ENCODE measurements at places on chromosomes 3 and 15.

DNA sequence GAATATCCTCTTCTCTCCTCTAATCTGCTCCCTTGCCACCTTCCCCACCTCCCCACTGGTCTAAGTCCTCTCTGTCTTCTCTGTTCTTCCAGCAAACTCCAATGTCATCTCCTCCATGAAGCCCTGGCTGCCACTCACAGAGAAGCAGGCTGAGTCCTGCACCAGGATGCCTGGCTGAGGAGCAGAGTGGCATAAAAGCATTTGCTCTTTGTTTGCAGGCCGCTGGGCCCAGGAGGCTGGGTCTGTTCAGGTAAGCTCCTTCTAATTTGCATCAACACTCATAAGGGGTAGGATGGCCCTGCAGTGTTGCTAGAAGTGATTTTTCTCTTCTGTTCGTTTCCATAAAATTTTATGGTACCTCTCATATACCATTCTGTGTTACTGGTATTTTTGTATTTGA lies 43.2 kb upstream of the KLHL25 start:
- no peak for DNase-seq

DNA sequence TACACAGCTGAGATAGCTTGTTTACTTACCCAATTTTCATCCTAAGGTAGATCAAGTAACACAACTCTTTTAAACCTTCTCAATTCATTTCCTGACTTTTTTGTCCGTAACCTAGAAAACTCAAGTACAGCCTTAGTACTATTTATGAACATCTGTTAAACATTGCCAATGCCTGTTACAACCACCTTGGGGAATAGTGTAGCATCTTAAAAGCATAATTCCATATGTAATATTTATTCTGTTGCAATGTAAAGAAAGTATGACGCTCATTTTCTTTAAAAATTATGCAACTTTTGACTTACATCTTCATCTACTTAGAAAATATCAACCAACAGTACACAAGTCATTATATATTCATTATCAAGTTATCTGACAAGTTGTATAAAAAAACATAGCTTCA lies 54.6 kb downstream of the SUCLG2 start:
- DNase-seq = no peak

GRCh38 chr3:32165442-32165841 lies 59.0 kb downstream of the GPD1L start:
- no peak for DNase-seq

DNA sequence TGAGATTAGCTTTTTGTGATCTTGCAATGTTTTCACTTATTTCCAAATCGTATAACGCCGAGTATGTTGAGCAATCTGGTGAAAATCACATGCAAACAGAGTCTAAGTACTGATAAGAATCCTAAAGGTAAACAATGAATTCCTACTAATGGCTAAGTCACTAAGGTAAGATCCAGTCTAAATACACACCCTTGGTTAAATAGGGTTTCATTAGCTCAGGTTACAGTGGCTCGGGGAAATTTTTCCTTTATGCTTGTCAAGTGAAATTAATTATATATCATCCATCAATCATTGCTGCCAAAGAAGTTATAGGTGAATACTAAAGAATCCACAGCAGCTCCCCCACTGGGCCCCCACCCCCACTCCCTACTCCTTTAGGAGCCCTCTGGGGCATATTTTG lies 139.3 kb downstream of the SOX2 start:
- peak; percentile 32 for DNase-seq

DNA sequence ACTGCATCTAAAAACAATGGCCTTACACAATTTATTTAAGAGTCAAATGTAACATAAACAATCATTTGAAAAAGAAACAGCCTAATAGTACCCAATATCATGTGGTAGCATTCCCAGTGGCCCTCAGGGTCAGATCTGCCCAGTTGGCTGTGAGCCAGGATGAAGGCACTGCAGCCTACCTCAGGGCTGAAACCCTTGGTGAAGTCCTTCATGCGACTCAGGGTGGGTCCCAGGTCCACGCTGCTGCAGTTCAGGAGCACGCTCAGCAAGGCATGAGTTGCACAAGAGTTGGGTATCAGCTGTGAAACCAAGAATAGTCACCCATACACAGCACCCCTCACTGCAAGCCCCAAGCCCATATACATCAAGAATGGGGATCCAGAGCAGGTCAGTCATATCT lies 37.1 kb downstream of the SEMA3G start:
- DNase-seq = no peak

DNA sequence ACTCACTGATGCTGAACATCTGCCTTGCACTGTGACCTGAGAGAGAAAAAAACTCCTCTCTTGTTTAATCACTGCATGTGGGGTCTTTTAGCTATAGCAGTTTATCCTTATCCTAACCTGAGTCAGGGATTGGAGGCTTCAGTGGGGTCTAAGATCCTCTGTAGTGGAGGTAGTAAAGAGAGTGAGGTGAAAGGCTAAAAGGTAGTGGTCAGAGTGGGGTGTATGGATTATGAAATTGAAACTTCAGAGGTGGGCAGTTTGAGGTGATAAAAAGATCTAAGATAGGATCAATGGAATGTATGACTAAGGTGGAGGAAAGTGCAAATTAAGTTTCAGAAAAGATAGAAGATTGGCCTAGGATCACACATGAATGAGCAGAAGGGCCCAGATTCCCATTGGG lies 36.5 kb downstream of the DET1 start:
- DNase-seq = no peak

DNA sequence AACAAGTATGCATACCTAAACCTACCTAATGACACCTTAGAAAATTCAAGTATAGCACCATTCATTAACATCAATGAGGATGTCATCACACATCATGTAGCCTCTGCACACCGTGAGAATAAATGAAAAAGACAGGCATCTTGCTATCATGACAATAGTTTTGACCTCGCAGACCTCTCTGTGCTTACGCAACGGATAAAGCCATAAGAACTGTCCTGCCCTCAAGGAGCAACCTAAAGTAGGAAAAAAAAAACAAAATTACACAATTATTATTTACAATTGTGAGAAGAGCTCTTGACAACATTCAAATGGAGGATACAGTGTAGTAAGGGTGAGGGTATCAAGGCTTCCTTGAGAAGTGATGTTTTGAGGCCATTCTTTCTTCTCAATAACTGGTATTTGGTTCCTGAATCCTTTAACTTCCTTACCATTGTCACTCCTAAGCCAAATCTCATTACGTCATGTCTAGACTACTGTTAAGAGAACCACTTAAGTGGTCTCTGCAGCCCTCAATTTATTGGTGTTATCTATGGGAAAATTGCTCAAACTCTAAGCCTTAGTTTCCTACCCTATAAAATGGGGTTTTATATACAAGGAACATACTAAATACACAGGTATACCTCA lies 7.0 kb upstream of the SETD5 start:
- no peak for DNase-seq

DNA sequence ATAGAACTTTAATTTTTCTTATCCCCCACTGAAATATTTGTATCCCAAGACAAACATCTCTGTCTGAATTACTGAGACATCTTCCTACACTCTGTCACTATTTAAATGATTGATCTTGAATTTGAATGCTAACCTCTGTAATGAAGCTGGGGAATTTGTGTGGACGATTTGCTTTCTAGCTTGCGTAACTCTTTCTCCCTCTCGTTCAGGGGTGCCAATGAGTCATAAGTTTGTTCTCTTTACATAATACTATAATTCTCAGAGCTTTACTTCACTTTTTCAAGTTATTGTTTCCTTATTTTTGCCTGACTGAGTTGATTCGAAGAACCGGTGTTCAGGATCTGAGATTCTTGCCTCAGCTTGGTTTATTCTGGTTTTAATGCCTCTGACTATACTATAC lies 783.3 kb upstream of the CADM2 start:
- no peak for DNase-seq

- no peak for DNase-seq
These were observed 10.5 kb upstream of the BLM start for GRCh38 chr15:90706394-90707327.

DNA sequence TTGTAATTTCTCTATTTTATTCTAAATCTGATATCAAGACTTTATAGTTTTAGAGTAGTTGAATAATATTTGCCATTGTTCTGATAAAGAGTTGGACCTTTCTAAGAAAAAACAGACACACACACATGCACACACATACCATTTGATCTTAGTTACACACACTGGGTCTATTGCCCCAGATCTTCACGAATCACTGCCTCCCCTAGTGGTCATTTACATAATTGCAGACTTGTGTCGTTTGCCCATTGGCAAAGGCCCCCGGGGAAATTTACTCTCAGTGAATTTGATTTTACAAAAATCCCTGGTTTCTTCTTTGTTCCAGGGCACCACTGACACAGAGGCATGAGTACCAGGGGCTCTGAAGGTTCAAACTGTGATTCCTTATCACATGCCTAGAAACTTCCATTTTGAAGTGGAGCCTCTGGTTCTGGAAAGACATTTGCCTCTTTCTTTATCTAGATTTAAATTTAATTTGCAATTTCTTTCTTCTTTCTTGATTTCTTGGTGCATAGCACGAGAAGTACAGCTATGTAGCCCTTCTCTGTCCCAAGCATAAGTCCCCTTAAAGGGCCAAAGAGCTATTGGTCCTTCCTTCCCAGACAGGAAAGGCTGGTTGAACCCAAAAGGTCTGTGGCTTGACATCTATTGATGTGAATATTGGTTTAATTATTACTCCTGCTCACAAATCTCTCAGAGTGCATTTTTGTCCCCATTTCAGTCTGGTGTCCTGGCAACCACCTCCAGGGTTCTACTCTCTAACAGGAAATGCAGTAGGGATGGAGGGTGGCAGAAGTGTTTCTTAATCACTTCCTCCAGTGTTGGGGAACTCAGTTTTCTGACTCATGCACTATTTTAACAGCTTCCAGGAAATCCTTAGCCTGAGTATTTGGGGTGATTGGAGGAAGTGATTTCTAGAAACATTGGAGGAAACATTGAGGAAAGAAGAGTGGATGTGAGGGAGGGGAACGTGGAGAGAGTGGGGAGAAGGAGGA lies 32.4 kb upstream of the SLC6A11 start:
- DNase-seq = no peak

DNA sequence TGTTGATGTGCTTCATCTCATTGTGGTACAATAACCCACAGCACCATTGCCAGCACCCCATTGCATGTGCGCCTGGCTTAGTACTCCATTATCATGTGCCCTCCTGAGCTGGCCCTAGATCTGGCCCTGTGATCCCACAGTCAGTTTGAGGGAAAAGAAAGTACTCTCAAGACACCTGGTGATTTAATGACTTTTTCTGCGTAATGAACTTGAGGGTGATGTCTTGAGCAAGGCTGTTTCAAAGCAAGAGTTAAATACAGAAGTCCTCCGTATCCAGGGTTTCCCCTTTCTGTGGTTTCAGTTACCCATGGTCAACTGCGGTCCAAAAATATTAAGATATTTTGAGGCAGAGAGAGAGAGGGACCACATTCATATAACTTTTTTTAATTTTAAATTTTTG lies 16.3 kb downstream of the C3orf20 start:
- no peak for DNase-seq

- no peak for DNase-seq
These were observed 21.7 kb upstream of the SLC25A26 start for GRCh38 chr3:66199089-66199473.

DNA sequence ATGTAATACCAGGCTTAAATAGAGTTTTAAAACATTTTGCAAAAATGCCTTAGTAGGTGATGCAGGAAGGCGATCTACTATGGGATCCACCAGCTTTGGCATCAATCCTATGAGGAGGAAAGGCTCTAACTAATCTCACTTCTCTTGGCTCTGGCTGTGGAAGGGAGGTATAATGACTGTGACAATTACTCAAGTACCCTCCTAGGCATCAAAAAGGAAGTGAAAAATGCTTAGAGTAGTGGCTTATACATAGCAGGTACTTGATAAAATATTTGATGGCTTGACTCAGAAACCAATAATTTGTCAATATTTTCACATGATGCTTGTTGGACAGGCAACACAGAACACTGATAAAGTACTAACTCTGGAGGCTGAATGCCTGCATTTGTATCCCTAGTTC lies 34.1 kb upstream of the SERPINI2 start:
- DNase-seq = no peak

DNA sequence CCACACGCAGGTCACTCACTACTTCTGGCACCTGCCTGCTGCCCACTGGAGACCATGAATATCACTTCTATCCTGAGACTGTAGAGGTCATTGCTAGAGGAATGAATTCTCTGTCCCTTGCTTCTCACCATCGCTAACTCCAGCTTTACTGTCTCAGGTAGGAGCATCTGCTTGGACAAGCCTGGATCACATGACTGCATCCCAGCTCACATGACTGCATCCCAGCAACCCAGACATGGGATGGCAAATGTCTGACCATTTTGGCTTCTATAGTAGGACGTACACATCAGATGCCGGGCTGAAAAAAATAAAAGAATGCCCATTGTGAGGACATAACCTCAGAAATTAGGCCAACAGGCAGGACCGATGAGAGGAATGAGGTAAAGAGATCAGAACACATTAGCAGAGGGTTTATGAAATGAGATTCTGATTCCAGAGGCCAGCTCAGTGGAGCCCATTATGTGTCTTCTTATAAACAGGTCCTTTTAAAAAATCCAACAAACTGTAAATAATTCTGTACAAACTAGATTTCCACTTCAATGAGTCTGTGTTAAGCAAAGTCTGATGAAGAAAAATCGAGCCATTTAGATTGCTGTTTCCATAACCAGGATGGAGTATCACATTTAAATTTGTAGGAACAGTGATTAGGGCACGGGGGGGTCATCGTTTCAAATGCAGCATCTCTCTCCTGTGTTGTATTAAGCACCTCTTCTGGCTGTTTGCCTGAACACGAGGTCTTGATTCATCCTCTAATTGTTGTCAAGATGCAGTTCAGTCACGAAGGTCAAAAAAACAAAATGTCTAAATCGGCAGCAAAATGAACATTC lies 126.7 kb downstream of the MTHFS start:
- DNase-seq = no peak

GRCh38 chr3:193372783-193373182 lies 5.8 kb downstream of the ATP13A5 start:
- DNase-seq = no peak

DNA sequence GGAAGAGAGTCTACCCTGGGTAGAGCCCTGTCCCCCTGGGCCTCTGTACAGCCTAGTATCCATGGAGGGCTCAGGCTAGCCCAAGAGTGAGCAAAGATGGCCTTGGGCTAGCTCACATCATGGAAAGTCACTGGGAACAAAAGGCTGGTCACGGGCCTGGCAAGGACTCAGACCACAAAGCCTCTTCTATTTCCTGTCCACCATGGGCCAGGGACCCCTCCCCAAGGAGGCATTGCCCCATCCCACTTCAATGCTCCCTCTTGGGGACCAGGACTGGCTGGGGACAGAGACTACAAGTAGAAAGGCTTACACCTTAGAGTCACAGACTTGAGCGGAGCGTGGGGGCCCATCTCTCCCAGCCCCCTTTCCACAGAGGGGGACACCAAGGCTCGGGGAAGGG lies 16.9 kb downstream of the DUSP7 start:
- DNase-seq = no peak

All from NCI-H1417 treated with DMSO at 0.1 percent for 48 hours (cell line).